ENCODE measurements at places on chromosomes 1 and 21.

DNA sequence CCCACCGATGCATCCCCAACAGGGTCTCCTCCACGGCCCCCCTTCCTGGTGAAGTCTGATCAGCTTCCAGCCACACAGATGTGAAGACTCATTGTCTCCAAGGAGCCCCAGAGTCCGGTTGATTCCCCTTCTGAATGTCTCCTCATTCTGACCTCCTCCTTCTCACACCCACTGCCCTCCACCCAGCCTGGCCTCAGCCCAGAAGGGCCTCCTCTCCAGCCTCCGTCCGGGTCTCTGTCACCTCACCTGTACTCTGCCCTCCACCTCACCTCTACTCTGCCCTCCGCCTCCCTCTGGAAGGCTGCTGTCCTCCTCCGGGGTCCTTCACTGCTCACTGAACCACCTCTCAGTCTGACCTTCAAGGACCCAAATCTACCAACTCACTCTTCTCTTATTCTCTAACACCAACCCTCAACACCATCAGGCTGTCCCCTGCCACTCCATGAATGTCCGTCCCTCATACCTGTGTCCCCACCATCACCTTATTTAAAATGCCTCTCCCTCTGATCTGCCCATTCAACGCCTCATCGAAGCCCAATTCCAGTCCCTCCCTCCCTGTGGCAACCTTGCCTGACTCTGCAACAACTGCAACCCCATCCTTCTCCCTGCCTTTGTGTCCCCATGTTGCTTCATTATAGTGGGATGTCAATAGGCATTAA, 201.2 kb downstream of the TOMM20 start:
- DNase-seq: no peak

DNA sequence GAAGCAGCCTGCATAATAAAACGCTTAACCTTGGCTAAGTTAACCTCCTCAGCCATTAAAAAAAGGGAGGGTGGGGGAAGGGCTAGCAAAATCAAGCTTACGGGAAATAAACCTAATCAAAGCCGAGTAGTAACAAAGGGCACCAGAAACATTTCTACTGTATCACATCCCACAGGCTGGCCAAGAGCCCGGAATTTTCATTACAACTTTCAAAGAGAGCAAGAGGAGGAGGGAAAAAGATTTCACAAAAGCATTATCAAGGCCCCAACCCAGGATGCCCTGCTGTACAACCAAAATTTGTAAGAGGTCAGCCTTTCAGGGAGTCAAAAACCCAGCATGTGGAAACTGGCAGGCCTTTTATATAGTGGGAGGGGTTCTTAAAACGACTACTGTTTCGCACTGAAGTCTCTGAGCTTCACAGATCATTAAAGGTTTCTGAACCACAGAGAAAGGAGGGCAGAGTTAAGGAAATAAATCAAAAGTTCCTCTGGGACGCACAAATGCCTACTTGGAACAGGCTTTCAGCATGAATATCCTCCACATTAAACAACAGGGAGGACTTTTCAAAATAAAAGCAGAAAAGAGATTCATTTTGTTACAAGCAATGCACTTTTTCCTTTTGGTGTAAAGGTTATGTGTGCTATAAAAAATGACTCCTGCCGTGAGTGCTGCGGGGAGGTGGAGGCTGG, 90.4 kb downstream of the SLC45A1 start:
- DNase-seq: peak; percentile 52

DNA sequence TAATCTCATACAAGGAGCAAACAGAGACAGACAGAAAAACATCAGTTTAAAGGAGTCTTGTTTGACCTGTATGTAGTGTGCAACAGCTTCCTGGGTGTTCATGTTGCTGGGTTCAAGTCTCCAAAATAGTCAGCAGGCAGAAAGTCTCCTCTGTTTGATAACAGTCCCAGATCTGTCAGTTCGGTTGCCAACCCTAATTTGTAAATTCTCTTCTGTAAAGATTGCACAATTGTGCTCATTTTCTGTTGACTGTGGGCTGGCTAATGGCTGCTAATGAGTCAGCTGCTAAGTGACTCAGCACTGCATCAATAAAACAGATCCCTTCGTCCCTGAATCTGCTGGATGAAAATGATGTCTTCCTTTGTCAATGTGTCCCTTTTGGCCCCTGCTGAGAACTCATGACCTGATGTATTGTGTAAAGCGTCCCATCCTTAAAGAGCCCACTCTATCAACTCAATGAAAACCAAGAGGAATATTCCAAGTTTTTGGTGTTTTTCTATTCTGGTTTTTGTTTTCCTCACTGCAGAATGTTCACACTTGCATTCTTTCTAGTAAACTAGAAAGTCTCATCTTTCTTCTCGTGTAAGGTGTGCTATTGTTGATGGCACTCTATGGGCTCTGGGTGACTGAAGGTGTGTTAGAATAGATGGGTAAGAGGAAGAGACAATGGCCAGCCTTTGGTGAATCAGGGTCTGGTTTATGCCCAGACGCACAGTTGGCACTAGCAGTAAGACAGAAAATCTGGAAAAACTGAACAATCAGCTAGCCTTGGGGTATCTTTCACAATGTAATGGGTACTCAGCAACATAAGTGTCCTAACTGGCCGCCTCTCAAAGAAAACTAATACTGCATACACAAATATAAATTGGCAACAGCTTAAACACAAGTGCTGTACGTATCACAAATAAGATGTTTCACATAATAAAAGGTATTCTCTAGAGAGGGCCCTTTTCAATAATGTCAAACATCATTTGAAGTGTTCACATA, 75.1 kb upstream of the SIPA1L2 start:
- DNase-seq: peak; percentile 35

- no peak for DNase-seq
Measured at GRCh38 chr1:111148376-111148881, 8.4 kb downstream of the CEPT1 start.

- DNase-seq: peak; percentile 16
Measured at GRCh38 chr1:208174200-208174599, 70.0 kb downstream of the PLXNA2 start.

- no peak for DNase-seq
Measured at GRCh38 chr1:204932573-204932909, 61.9 kb downstream of the NFASC start.

DNA sequence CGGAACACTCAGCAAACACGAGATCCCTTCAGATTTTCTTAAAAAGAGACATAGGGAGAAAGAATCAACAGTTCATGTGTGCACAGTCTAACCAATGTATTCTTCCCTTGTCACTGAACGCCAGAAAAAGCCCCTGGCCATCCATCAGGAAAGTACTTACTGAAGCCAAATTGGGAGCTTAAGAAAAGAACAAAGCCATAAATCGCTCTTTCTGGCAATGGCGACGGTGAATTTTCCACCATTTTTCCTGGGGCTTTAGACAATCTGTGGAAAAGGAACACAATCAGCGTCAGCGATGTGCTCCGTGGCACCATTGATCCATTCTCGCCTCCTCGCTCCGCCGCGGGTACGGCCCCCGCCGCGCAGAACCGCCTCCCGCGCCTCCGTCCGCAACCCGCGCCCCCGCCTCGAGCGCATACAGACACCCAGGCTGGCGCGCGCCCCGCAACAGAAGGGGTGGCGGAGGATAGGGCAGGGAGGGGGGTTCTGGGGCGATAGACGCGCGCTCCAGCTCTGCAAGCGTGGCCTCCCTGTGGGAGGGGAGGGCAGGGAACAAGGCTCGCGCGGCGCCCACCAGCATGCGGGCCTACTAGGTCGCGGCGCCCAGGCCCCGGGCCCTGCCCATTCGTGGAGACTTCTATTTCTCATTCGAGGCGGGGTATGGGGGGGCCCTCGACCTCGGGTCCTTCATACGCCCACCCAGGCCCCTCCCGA, 440 bp downstream of the PIGP start:
- no peak for DNase-seq

DNA sequence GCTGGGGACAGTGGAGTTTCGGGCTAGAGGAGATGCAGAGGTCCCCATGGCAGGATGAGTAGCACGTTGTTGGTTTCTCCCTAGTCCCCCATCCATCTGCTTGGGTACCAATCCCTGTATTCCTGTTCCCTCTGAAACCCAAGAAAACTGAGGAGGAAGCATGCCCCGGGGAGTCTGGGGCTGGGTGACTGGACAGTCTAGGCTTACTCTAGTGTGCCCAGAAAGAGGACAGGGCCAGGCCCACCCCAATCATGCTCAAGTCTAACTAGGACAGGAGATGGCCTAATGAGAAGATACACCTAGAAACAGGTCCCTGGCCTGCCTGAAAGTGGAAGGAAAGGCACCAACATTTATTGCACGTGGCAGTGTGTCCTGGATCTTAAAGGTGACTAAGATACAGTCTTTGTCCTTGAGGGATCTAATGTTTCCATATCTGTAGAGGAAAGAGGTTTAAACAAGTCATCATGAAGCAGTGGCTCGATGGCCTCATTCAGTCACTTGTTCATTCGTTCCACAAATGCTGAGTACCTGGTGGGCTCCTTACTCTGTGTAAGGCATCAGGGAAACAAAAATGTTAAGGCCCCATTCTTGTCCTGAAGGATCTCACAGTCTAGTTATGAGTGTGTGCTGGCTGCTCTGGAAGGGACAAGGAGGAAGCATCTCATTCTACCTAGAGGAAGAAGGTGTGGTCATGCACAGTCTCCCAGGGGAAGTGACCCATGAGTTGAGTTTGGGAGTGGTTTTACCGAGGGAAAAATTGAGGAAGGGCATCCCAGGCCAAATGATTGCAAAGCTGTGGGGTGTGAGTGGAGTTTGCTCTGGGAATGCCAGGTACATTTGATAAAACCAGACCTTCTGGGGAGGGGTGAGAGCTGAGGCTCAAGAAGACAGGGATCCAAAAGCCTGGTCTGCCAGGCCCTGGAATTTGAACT, 10.0 kb downstream of the CDK18 start:
- no peak for DNase-seq

GRCh38 chr1:17059391-17060305, 5.8 kb upstream of the SDHB start:
- peak; percentile 56 for DNase-seq

DNA sequence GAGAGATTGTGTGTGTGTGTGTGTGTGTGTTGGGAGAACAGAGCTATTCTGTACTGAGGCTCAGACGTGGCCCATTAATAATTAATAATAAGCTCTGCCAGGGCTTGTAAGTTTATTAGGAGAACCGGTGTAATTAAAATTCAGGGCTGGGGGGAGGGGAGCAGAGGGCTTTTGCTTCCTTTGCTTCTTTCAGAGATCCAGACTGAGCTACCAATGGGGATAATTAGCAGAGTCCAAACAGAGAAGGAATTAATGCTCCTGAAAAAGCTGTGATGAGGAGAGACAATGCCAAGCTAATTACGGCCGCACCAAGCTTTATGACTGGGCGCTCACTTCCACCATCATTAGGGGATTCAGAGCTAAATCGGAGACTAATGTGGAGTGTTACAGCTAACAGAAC, 4.5 kb downstream of the SYT6 start:
- no peak for DNase-seq

DNA sequence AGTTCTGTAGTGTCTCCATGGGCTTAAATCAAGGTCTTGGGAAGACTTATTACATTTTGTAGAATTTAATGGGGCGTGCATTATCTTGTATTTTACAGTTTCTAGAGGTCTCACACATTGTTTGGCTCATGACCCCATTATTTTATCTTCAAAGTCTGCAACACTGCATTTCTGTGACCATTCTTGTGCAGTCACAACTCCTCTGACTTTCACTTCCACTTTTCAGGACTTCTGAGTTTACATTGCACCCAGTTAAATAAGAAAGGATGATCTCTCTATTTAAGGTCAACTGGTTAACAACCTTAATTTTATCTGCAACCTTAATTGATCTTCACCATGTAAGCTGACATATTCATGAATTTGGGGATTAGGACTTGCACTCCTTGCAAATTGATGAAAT, 1186.6 kb downstream of the MRPL39 start:
- DNase-seq: no peak

- DNase-seq: no peak
Measured at GRCh38 chr21:14273736-14274538, 58.0 kb downstream of the RBM11 start.

GRCh38 chr1:52037402-52037814, 3.8 kb upstream of the KTI12 start:
- DNase-seq: no peak

- no peak for DNase-seq
Measured at GRCh38 chr1:174491606-174492005, 43.8 kb downstream of the GPR52 start.

Measured in HFFc6 (cell line).